Activated CD4-positive, alpha-beta T cell treated with anti-CD3 and anti-CD28 coated beads, Interleukin-2, amount 50 U/mL, for 1 hour (primary cell): ENCODE measurements at places on chromosomes 7 and 10.

GRCh38 chr10:88195841-88196240 is 332.4 kb downstream of the PTEN start:
- no peak for DNase-seq

DNA sequence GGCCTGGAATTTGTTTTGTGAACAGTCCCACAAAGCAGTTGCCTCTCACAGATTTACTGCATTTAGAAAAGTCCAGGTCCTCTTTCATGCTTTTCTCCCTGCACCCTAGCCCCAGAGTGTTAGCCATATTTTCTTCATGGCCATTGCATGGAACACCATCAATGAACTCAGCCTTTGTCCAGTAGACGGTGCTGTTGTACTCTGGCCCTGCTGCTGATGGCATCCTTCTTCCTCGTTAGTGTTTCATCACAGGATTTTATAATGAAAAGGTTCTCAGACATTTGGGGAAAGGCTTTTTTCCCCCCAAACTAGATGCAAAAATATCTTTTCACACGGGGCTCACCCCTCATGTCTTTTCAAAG is 93.0 kb upstream of the SLC25A13 start:
- DNase-seq: peak; percentile 13

- no peak for DNase-seq
Measured at GRCh38 chr7:47778153-47778661, 170.1 kb downstream of the PKD1L1 start.

- DNase-seq: no peak
Measured at GRCh38 chr10:98249134-98249533, 18.9 kb downstream of the LOXL4 start.

DNA sequence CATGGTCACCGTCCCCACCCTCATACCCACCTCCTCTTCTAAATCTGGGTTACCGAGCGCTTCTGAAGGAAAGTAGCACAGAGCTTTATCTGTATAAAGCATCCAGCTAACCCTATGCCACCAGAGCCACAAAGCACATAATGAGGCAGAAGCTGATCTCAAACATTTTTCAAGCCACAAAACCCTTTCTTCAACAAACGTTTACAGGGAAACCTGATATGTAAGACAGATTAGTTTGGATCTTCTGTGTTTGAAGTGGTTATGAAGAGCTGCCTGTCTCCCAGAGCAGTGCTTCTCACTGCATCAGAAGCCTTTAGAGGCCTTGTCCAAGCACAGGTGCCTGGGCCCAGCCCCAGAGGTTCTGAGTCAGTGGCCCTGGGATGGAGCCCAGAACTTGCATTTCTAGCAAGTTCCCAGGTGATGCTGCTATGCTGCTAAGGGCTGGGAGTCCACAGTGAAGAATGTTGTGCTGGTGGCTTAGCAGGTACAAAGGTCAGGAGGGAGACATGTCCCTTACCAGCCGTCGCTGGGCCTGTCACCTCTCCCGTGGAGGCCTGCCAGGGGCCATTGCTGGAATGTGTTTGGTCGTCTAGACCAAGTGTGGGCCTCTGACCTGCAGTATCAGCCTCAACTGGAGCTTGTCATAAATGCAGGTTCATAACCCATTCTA is 90.4 kb downstream of the TAF3 start:
- DNase-seq: no peak

GRCh38 chr7:45586542-45587520 is 12.7 kb downstream of the ADCY1 start:
- no peak for DNase-seq
